ENCODE measurements at places on chromosomes 2 and 18.

DNA sequence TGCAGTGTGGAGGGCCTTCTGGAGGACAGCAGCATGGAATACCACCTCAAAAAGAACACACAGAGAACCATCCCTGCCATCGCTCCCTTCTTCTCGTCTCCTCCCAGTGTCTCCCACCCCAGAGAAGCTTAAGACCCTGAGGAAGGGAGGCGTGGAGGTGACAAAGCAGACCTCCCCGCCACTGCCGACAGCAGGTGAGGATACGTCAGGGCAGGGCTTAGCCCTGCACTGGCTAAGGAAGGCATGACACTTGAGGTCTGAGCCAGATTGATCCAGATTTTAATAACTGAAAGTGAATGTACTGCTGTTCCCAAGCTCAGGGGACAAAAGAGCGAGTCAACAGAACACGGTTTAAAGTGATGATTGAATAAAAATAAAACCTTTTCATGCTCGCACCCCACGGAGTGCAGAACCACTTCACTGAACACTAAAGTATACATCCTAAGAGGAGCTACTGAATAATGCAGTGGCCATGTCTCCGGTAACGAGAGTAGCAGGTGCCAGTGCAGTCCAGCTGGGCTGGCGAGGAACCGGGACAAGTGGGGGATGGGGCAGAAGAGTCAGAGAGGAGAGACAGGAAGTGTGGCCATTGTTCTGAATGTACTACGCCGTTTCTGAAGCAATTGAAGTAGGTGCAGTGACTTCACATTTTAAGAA lies 391.0 kb downstream of the CDH2 start:
- no peak for DNase-seq

- DNase-seq = no peak
Measured at GRCh38 chr2:209582281-209582680, 158.4 kb downstream of the MAP2 start.

- no peak for DNase-seq
Measured at GRCh38 chr2:164771897-164772296, 69.7 kb downstream of the COBLL1 start.

GRCh38 chr2:236627193-236627592 lies 57.6 kb downstream of the ACKR3 start:
- DNase-seq = no peak

DNA sequence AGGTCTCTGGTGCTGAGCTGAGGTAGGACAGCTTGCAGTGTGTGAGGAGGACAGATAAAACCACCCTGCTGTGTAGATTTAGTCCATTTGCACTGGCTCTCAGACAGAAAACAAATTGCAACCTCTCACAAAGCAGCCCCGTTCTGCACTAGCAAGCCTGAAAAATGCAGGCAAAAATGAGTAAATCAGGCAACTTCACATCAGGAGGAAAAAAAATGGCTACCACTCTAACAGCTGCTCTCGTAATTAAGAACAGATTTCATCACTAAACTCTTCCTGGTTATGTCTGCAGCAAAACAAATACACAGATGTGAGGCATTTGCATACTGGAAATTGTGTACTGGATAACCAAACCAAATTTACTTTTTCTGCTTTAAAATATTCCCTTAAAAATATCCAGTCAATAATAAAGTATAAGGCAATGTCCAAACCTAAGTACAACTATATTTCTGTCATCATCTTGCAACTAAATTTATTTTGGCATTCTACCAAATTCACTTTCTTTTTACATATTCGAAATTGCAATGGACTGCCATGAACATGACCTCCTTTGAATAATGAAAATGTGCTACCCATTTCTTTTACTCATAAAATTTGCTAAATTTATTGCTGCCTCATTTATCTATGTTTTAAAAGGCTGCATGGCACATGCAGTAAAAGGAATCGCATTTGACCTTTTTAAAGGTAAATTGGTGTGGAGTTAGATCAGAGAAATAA lies 157.4 kb downstream of the AFF3 start:
- no peak for DNase-seq

GRCh38 chr2:173191601-173192000 lies 116.0 kb downstream of the MAP3K20 start:
- DNase-seq = no peak

GRCh38 chr2:205570648-205571047 lies 111.7 kb upstream of the NRP2 start:
- DNase-seq = no peak

GRCh38 chr2:20186078-20186854 lies 38.7 kb downstream of the SDC1 start:
- DNase-seq = no peak

DNA sequence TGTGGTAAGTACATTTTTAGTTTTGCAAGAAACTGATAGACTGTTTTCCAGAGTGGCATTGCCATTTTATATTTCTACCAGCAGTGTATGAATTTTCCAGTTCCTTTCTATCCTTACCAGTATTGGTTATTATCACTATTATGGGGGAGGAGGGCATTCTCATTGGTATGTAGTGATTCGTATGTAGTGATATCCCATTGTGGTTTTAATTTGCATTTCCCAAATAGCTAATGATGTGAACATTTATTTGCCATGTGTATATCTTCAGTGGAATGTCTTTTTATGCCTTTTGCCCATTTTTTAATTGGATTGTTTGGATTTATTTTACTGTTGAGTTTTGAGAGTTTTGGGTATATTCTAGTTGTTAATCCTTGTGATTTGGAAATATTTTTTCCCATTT lies 16.9 kb downstream of the EIF5B start:
- no peak for DNase-seq

DNA sequence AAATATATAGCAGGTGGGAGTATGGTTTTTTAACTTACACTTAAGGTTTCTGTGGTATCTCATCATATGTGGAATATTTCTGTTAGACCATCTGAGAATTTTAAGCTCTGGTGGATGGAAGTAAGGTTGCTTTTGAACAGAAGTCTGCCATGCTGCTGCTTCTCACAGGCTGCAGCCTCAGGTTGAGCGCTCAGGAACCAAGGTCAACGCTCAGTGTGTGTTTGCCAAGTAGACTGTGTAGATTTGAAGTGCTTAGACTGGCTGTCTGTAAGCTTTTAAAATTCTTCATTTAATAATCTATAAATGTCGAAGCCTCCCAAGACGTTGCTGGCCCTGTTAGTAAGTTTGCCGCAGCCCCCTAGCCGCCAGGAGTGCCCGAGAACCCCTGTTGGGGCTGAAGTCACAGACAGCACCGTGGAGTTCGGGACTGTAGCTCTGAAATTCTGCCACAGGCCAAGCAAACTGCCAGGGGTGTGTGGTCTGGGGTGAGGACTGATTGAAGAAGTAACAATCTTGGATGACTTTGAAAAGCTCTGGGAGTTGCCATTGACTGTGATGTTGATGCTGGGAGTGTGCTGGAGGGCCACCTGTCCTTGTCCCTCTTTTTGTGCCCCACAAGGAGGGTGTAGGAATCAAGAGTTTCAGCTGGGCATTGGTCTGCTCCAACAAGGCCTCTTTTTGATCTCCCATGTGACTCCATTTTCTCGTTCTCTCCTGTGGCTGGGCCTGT lies 26.9 kb downstream of the INPP4A start:
- DNase-seq = no peak

- DNase-seq = no peak
Measured at GRCh38 chr2:64914735-64915509, 74.3 kb upstream of the SLC1A4 start.

- no peak for DNase-seq
Measured at GRCh38 chr2:27871802-27872201, 18.4 kb downstream of the RBKS start.

DNA sequence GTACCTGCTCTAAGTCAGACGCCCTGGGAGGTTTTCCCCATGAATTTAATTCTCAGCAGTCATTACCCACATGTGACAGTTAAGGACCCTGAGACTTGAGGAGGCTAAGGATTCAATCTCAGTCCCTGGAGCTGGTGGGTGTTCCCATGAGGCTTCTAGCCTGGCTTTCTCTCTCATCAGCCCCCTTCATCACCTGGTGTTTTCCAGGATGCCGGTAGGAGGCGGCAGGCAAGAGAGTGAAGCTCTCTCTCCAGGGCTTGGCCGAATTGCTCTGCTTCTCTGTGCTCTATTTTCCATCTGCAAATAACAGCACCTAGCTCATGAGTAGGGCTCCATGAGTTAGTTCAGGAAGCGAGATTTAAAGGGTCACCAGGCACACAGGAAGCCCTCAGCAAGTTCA lies 241.9 kb downstream of the PTPRM start:
- DNase-seq = no peak

GRCh38 chr2:190486037-190486623 lies 48.4 kb downstream of the NEMP2 start:
- no peak for DNase-seq

GRCh38 chr18:62044490-62045000 lies 142.3 kb downstream of the PIGN start:
- DNase-seq = no peak

GRCh38 chr2:18836436-18836835 lies 247.1 kb upstream of the NT5C1B start:
- DNase-seq = no peak

GRCh38 chr2:53424902-53425301 lies 342.7 kb upstream of the CHAC2 start:
- no peak for DNase-seq

DNA sequence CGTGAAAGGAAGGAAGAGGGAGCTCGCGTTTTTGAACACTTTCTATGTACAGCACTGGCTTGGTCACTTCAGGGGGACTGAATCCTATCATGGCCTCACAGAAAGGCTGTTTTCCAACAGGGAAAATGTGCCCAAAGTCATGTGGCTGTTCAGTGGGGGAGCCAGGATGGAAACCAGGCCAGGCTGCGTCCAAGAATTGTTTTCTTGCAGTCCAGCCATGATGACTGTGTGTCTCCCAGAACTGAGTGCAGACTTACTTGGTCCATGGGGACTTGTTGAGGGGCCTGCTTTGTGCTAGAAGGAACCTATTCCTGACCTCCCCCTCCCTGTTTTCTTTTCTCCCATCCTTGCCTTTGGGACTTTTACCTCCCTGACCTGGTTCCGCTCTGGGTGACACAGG lies 46.9 kb downstream of the EMILIN2 start:
- DNase-seq = no peak

GRCh38 chr18:23812546-23813440 lies 123.5 kb downstream of the LAMA3 start:
- DNase-seq = no peak

DNA sequence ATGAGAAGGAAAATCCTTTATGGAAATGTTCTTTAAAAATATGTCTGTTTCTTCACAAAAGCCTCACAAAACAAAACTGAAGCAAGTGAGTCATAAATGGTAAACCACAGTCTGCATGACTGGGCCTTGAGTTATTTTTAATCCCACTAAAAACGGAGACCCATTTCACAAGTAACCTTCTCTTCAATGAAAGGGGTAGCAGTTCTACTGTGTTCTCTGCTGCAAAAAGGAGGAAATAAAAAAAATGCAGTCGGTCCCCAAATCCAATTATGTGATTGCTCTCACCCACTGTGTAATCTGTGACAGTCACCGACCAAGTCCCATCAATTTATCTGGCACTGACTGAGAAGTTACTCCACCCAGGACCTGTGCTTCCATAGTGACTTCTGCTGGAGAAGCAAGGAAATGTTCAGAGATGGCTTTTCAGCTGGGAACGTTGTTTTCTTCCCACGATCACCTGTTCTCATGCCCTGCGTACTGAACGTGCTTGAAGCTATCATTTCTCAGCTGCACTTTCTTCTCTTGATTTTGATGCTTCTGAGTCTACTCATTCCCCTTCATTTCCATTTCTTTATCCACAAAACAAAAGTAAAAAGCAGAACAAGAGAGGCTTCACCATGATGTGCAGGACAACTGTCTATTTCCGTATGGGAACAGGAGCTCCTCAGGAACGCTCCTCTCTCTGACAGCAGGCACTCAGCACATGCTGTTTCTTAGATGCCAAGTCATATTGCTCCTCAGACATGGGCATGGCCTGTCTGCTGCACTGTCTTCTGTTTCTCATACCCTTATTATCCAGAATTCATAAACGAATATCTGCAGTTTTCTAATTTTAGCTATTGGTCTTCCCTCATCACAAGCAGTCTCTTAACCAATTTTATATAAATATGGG lies 80.0 kb upstream of the TMEM200C start:
- DNase-seq = no peak

GRCh38 chr2:178498137-178498536 lies 17.9 kb downstream of the PLEKHA3 start:
- DNase-seq = no peak

GRCh38 chr2:190635781-190636180 lies 13.1 kb upstream of the NAB1 start:
- no peak for DNase-seq

- DNase-seq = peak; percentile 22
Measured at GRCh38 chr2:174486563-174487107, at the start of gene GPR155. GPR155 (minus strand) TSS chr2:174487029; CDS start chr2:174481956, 5,073 bp downstream.

DNA sequence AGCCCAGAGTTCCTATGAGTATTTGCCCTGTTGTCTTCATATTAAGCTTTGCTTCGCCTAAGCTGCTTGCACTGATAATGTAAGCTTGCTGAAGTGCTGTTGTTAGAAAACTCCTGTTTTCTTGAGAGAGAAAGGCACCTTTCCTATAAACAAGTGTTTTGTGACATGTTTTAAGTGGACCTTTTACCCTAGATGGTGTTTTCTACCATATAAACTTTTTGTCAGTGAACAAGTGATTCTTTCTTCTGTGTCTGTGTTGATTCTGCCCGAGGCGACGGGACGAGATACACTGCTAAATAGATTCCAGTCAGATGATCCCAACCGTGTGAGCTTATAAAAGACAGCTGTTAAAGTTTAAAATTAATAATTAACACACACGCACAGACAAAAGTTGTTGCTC lies 24.1 kb downstream of the CABLES1 start:
- no peak for DNase-seq

GRCh38 chr2:59389240-59389639 lies 1148.1 kb upstream of the FANCL start:
- no peak for DNase-seq

- no peak for DNase-seq
Measured at GRCh38 chr2:7672027-7672684, 754.9 kb downstream of the RNF144A start.

- DNase-seq = no peak
Measured at GRCh38 chr2:156864325-156864724, 393.2 kb upstream of the GALNT5 start.

- no peak for DNase-seq
Measured at GRCh38 chr2:241415196-241415595, 59.1 kb downstream of the FARP2 start.

- DNase-seq = no peak
Measured at GRCh38 chr18:66646609-66647008, 42.7 kb upstream of the CDH19 start.

DNA sequence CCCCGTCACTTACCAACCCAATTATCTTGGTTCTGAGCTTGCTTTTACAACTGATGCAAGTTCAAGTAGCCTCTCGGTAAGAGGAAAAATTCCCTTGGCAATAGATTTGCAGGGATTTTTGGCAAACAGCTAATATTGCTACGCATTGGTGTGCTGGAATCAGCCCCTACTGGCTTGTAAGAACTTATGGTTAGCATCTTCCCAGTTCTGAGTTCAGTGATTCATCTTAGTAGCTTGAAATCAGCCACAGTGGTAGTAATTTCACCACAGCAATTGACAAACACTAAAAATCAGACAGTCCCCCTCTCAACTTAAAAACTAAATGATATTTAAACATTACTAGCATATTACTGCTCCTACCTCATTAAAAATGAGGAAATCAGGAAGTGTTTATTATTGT lies 5.9 kb upstream of the RAX start:
- DNase-seq = no peak

All from T-helper 1 cell (primary cell).